ENCODE measurements at places on chromosomes 16 and 17.

- peak; percentile 63 for DNase-seq
These were observed 23.0 kb upstream of the SLC38A8 start for GRCh38 chr16:84065536-84066132.

DNA sequence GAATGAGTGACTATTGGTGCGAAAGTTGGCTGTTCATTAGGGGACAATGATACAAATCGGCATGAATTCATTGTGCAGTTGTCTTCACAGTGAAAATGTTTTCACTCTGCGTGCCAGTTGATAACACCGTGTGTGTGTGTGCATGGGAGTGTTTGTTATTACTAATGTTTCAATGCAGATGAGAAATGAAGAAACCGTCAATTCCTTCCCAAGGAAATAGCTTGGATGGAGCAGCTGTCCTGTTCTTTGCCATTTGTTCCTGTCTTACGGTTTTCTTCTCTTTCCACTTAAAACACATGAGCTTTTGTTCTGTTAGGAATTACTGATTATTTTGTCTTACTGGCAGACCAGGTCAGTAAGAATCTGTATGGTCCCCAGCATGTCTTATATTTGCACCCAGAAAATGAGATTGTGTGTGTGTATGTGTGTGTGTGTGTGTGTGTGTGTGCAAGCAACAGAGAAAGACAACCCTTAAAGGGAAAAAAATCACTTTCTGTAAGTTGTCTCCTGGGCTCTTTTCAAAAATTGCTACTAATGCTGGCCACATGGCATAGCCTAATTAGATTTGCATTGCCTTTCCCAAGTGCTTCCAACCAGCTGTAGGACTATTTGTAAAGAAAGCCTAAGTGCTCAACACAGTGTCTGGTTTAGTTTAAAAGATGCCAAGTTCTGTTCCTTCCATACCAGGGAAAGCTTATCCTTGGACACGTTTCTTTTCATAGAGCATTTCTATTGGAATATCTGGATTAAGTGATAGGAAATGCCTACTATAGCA, 23.8 kb downstream of the SHISA9 start:
- no peak for DNase-seq

- peak; percentile 58 for DNase-seq
These were observed 13.4 kb downstream of the MFSD6L start for GRCh38 chr17:8785547-8786413.

DNA sequence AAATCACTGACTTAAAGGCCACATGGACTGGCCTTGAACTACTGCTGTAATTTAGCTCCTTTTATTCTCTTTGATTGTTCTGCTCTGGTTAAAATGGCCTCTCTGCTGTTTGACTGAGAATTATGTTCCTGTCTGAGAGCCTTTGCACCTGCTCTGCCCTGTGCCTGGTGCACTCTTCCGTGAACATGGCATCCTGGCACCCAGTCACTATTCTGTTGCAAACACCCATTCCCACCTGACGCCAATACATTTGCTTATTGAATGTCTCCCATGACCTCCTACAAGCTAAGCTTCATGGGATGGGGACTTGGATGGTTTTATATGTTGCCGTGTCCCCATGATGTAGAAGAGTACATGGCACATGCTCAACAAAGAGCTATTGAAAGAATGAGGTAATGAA, 20.1 kb downstream of the HSD17B2 start:
- DNase-seq, result no peak

- DNase-seq, result no peak
These were observed 206.9 kb downstream of the RAB11FIP4 start for GRCh38 chr17:31598399-31598782.

- no peak for DNase-seq
These were observed 69.5 kb downstream of the JPH3 start for GRCh38 chr16:87671715-87672270.

DNA sequence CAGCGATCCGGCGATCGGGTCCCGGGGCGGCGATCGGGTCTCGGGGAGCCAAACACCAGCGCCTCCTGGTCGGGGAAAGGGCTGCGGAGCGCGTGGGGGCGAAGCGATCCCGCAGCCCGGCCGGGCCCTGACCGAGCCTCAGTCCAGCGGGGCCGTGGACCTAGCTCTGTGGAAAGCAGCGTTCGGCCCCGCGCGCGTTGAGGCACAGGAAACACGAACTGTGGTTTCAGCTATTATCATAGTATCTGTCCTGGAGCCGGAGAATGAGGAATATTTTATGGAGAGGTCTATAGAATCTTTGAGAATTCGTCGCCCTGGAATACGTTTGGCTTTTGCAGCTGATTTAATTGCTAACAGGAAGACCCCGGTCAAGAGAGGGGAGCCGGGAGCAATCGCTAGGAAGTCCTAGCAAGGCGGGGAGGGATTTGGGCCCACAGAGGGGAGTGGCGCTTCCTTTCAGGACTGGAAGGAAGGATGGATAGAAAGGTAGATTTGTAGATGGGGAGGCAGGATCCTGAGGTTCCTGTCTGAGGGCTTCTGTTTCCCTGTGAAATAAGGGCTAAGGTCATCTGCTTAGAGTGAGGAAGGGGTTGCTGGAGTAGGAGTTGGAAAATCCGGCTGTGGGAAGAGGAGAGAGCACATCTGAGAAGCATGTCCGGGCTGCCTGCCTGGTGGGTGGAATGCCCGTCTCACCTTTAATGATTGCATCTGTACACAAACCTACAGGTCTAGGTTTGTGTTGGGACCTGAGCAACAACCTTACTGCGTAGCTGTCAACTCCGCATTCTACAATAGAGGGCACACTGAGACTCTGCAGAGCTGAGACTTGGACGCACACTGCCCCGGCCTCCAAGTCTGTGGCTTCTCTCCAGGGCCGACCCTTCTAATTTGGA, 770 bp downstream of the CCNF start:
- peak; percentile 40 for DNase-seq

DNA sequence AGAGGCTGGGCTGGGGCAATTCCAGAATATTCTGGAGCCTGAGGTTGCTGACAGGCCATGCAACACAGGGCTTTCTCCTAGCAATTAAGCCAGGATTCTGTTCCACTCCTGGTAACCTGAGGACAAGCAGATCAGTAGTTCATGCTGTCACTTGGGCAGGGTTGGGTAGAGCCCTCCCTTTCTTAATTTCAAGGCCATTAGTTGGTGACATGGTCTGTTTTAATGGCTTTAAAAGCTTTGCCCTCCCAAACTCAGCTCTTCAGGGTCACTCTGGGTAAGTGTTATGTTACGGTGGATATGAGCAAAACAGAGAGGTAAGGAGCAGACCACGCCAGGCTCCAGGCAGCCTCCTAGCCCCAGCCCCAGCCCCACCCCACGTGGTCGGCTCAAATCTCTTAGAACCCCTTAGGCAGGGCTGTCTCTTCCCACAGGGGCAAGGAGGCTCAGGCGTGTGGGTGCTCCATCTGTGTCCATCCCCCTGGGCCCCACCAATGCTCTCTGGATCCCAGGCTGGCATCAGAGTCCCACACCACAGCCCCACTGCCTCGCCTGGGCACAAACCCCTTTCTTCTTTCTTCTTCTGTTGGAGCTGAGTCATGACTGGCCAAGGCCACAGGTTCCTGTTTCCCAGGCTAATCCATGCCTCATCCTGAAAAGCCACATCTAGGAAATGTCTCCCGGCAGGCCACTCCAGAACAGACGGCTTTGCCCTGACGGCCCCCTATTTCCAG, 27.5 kb downstream of the CEP295NL start:
- DNase-seq, result no peak

GRCh38 chr16:85523602-85524364, 89.3 kb upstream of the GSE1 start:
- DNase-seq, result peak; percentile 98

GRCh38 chr16:529012-529575, 1.6 kb downstream of the CAPN15 start:
- DNase-seq, result no peak

GRCh38 chr17:64964796-64965195, 45.5 kb upstream of the LRRC37A3 start:
- no peak for DNase-seq

All from HuH-7 (cell line).